ENCODE measurements at places on chromosomes 2 and 18.

DNA sequence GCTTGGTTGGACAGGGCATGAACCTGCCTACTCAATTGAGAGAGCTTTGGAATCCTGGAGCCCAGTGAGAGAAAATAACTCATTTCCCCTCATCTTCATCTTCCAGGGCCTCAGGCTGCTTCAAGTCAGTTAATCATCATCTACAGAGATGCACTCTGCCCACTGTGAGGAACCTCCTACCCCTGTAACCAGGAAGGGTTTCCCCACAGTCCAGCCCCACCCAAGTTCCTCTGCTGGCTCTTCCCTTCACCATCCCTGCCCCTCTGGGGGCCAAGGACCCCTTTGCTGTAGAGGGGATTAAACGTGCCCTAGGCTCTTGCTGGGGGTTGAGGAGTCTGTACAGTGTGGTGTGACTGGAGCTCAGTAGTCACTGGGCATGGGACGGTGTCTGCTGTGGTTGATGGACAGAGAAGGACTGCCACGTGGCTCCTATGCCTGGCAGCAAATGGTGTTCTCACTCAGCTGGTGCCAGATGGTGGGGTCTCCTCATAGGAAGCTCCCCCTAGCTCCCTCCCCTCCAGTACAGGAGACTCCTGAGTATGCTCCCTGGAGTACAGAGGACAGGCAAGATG, 29.5 kb upstream of the LGALSL start:
- no peak for DNase-seq

DNA sequence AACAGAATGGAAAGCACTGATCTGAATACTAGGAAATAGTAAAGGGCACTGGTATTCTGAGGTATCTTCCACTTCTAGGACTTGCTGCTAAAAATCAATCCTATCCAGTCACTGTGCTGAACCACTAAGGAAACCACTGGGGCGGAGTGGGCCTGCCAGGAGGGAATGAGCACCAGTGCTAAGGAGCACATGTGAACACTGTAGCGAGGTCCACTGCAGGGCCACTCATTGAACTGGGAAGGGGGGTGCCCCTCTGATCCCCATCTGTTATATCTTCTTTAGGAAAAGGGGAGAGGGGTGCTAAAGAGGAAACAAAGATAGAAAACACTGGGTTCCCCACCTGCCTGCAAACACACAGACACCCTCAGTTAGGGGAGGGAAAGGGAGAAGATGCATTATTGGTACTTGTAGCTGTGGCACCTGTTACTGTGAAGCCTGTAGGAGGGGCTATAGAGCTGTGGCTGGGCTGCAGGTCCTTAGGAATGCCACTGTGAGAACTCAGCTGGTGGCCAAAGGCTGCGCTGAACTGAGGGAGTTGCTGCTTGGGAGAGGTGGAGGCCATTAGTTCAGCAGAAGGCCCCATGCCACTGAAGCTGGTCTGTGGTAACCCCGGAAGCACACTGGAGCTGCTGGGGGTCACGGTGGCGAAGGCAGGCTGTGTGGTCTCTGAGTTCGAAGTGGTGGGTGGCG, 81.8 kb downstream of the INO80D start:
- DNase-seq: no peak

- DNase-seq: no peak
Observed at GRCh38 chr2:31107591-31108300, 30.5 kb downstream of the GALNT14 start.

DNA sequence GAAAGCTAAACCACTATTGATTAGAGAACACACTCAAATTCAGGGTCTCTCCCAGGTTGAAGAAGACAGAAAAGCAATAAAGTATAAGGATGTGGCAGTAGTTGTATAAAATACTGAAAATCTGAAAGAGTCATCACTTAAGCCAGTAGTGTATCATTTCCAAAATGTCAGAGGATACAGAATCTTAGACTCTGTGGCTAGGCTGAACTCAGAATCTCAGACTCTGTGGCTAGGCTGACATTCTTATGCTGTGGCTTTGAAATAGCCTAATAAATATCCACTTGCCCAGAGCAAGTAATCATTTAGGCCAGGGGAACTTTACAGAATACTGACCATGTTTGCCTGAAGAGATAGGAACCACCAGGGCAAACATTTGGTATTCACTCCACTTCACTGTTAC, 13.1 kb downstream of the MCFD2 start:
- no peak for DNase-seq

DNA sequence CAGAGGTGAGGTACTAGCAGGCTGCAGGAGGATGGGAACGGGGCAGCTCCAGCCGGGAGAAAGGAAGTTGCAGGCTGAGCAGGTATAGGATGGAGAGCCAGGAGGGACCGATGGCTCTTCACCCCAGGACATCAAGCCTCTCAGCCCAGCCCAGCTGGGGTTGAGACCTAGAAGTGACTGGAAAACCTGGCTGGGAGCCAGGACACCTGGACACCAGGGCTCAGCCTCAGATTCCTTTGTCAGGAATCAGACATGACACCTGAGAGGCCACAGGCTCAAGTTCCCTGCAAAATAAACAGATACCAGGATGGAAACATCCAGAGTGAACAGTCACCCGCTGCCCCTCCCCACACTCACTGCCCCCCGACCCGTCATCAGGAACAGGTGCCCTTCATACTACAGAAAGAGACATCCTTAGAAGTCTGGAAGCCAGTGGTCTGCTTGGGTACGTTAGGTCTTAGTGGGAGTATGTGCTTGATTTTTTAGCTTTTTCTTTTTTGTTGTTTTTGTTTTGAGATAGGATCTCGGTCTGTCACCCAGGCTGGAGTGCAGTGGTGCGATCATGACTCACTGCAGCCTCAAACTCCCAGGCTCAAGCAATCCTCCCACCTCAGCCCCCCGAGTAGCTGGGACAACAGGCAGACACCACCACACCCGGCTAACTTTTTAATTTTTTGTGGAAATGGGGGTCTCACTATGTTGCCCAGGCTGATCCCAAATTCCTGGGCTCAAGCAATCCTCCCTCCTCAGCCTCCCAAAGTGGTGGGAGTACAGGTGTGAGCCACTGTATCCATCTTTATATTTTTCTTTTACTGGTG, 95.7 kb upstream of the STPG4 start:
- no peak for DNase-seq

- DNase-seq: peak; percentile 27
Observed at GRCh38 chr2:129812071-129812470, 167.4 kb upstream of the RAB6C start.

- no peak for DNase-seq
Observed at GRCh38 chr2:48070415-48070814, 164.1 kb upstream of the FBXO11 start.

DNA sequence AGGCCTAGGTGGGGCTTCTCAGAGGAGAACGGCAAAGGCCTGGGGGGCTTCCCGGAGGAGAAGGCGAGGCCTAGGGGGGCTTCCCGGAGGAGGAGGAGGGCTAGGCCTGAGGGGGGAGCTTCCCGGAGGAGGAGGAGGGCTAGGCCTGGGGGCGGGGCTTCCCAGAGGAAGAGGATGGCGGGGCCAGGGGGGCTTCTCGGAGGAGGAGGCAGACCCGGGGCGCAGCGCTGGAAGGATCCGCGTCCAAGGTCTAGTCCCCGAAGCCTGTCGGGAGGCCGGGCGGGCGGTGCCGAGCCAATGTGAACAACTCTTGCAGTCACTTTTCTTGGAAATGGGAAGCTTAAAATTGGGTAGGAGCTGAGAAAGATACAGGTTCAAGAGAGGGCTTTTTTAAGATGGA, 30.0 kb upstream of the TUBA3D start:
- DNase-seq: no peak

DNA sequence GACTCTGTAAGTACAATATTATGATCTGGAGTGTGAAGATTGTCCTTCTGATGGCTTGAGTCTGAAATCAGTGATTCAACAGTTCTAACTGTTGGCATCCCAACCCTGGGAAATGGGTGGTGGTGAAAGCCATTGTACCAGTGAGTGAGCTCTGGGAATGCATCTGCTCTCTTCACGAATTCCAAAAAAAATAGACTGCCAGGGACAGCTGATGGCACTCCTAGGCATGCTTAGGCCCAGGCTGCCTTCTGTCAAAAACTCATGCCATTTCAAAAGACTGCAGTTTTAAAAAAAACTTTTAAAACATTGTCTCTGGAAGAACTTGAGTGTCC, 20.3 kb downstream of the OXER1 start:
- DNase-seq: no peak

- DNase-seq: no peak
Observed at GRCh38 chr2:109345653-109346480, 216.9 kb downstream of the SH3RF3 start.

DNA sequence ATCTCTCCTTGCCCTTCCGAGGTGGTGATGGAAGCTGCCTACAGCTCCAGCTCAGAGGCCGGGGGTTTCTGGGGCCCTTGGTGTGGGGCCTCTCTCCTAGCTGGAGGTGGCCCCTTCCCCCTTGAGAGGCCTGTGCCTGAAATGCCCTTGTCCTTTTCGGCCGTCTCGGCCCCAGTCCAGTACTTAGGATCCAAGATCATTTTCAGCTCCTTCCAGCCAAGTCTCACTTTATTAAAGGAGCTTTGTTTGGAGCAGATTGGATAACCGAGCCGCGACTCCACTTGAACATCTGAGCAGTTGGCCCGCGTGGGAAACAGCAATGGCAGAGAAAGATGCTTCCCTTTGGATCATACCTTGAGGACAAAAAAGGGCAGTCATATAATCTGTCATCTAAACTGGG, 125.0 kb downstream of the NEDD4L start:
- no peak for DNase-seq

- DNase-seq: no peak
Observed at GRCh38 chr2:13106302-13106701, 389.6 kb downstream of the TRIB2 start.

DNA sequence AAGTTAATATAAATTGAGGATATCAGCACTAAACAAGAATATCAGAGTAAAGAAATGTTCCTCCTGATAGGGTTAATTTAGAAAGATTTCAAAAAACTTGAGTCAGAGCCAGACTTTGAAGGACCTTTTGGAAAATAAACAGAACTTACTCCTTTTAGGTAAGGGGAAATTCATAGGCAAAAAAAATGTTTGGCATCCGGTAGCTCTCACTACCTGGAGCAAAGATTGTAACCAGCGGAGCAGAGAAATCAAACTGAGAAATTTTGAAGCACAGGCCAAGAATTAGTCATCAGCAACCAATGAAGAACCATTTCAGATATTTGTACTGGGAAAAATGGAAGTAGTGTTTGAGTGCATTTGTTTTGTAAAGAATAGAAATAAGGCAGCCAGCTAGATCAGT, 113.0 kb downstream of the ICA1L start:
- DNase-seq: no peak

GRCh38 chr2:237113026-237113795, 27.5 kb downstream of the COPS8 start:
- no peak for DNase-seq

- no peak for DNase-seq
Observed at GRCh38 chr2:99509387-99509786, 19.6 kb upstream of the REV1 start.

DNA sequence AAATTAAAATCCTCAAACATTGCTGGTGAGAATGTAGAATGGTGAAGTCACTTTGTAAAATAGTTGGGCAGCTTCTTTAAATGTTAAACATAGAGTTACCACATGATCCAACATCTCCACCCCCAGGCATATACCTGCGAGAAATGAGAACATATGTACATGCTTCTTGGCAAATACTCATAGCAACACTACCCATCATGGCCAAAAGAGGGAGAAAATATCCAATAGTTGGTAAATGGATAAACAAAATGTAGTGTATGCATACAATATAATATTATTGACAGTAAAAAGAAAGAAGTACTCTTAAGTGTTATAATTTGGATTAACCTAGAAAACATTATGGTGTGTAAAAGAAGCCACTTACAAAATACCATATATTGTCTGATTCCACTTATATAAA, 185.9 kb downstream of the CDH7 start:
- DNase-seq: no peak

DNA sequence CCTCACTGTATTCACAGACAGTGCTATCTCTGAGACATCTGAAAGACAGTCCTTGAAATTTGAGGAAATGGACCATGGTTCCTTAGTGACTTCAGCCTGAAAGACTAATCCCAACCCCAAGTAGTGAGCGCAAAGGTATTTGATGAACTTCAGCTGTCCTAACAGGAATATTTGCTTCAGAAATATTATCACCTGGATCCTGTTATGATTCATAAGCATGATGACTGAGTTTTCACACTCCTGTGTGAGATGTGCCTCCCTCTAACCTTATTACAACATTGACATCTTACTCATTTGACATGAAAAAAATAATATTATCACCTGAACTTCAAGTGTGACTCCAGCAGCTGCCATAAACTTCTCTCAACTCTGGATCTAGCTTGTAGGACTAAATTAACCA, 11.6 kb upstream of the MRPL19 start:
- no peak for DNase-seq

DNA sequence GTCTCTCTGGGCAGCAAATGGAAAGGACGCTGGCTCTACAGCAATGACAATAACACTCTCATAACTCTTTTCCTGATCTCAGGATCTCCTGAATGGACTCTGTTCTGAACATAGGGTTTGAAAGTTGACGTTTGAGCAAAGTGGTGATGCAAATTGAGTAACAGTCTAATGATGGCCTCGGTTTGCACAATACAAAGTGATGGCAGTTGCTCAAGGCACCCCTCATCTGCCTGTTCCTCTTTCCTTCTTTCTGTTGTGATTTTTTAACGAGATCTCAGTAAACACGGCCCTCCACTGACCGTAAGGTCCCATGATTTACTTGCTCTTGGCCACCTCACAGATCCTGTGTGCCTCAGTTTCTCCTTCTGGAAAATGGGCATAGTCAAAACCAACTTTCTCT, 303.6 kb downstream of the SLC8A1 start:
- no peak for DNase-seq

- no peak for DNase-seq
Observed at GRCh38 chr2:149112713-149113112, 74.2 kb downstream of the LYPD6B start.

GRCh38 chr2:138707392-138708074, 72.7 kb downstream of the NXPH2 start:
- DNase-seq: no peak

DNA sequence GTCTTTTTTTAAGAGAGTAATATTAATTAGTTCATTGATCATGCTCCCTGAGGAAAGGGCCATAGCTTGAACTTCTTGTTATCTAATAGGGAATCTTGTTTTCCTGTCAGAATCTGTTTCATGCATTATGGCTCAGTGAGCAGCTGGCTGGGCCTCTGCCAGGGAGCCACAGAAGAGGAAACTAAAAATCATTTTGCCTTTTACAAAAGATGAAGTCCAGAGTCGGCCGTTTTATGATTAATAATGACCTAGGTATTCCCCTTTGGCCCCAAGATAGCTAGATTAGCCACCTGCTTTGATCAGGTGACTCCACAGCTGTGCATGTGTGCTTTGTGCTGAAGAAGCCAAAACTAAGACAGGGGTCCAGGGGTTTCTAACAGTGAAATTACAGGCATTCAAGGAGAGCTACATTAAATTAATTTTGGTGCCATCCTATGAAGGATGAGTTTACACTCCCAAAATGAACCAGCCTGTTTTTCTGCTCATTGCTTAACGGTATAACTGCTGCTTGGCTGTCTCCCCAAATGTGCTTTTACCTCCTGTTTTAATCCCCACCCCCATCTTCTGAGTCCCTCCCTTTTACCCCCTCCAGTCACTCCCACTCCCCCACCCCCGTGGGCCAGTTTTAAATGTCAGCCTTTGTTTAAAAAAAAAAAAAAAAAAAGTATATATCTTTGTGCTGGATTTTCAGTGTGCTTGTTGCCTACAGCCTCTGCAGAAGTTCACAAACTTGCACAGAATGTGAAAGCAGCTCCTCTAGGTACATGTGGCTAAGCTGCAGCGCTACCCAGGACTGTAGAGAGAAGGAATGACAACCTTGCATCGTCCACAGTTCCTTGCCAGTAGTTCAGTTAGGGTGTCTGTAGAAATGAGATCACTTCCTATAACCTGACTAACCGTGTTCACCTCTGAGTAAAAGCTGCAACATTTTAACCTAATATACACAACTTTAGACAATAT, 93.1 kb downstream of the CABLES1 start:
- DNase-seq: no peak
